Body of pancreas (tissue), 4 donors: ENCODE measurements at places on chromosomes 5 and 9. TPM values are rescaled to one million over a fixed set of nuclear protein-coding genes. Genes with fewer than 3 reads are reported as not detected.

The UNC5A gene
- 0.66 TPM for total RNA-seq

- no peak overlapping the region for H3K4me3 ChIP-seq
- no peaks in the 10 kb centered on the region for H3K36me3 ChIP-seq
- no peak for DNase-seq
- no peaks in the 10 kb centered on the region for H3K4me1 ChIP-seq
- H3K27me3 ChIP-seq: no peaks in the 10 kb centered on the region
Observed at GRCh38 chr5:174371600-174372094, 326.1 kb downstream of the NSG2 start.

DNA sequence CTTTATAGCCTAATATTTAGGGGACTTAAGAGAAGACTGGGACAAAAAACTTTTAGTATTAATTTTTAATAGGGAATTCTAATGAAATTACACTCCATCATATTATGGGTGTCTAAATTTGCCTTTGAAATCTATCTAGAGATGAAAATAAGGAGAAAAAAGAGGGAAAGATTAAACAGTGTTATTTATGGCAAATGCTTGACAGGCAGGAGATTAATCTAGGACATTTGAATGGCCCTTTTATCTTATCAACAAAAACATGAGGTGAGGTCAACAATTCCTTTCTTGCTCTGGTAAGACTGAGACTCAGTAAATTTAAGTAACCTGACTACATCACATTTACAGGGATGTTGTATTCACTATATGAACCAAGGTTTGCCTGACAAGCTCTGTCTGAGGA is 852.8 kb upstream of the CTNND2 start:
- no peaks in the 10 kb centered on the region for H3K4me1 ChIP-seq
- no peak for DNase-seq
- no peak overlapping the region for H3K27ac ChIP-seq

DNA sequence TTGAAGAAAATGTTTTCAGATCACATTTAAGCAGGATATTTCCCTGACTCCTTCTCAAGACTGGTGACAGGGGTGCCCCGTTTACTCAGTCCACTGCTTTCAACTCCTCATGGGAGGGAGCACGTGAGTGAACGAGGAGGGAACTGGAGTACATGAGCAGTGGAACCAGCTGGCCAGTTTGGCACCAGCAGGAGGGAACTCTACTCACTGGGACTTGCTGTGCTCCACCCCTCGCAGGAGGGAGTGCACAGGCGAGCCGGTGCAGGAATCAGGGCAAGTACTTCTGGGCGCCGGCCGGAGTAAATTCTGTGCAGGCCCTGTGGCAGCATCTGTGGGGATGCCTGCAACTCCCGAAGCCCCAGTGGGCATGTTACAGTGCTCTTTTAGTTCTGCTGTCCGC is 1941.1 kb upstream of the C9orf72 start:
- H3K27me3 ChIP-seq: no peaks in the 10 kb centered on the region
- no peak overlapping the region for H3K4me3 ChIP-seq
- no peak overlapping the region for H3K27ac ChIP-seq
- H3K4me1 ChIP-seq: no peaks in the 10 kb centered on the region

GRCh38 chr5:32712481-32713360 is 1.6 kb downstream of the NPR3 start:
- peaks cover 5% of the 10 kb centered on the region for H3K27me3 ChIP-seq
- H3K36me3 ChIP-seq: no peaks in the 10 kb centered on the region
- H3K27ac ChIP-seq: no peak overlapping the region
- no peak for DNase-seq
- peaks cover 29% of the 10 kb centered on the region for H3K4me1 ChIP-seq

The PCDHGC5 gene
- total RNA-seq: 2.0 TPM

GRCh38 chr9:27227192-27227591 is 69.8 kb downstream of the EQTN start:
- no peaks in the 10 kb centered on the region for H3K27me3 ChIP-seq
- DNase-seq: no peak
- no peak overlapping the region for H3K4me3 ChIP-seq

The IER5L gene
- 4.4 TPM for total RNA-seq

The PCDHB2 gene
- total RNA-seq: 2.0 TPM

GRCh38 chr9:78626971-78627370 is 330.0 kb downstream of the PSAT1 start:
- no peak for DNase-seq
- H3K27ac ChIP-seq: no peak overlapping the region
- no peaks in the 10 kb centered on the region for H3K36me3 ChIP-seq

GRCh38 chr5:85170183-85170582 is 785.5 kb upstream of the EDIL3 start:
- no peaks in the 10 kb centered on the region for H3K4me1 ChIP-seq
- H3K36me3 ChIP-seq: no peaks in the 10 kb centered on the region
- no peak overlapping the region for H3K27ac ChIP-seq
- no peaks in the 10 kb centered on the region for H3K27me3 ChIP-seq
- DNase-seq: no peak

DNA sequence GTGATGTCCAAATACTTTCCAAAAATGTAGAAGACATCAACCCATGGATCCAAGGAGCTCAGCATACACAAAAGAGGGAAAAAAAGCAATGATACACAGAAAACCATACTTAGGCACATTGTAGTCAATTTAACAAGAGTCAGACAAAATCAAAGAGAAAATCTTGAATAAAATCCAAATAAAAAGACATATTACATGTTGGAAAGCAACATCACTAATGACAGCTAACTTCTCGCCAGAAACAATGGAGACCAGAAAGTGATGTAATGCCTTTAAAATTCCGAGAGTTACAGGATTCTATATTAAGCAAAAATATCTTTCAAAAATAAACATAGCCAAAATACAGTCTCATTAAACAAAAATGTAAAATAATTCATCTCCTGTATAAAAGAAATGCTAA is 79.8 kb upstream of the SLCO4C1 start:
- H3K4me3 ChIP-seq: no peak overlapping the region
- no peak for DNase-seq
- no peaks in the 10 kb centered on the region for H3K27me3 ChIP-seq
- H3K4me1 ChIP-seq: no peaks in the 10 kb centered on the region
- H3K27ac ChIP-seq: no peak overlapping the region

GRCh38 chr9:693201-694091 is 148.1 kb upstream of the DMRT1 start:
- peaks cover 16% of the 10 kb centered on the region for H3K4me1 ChIP-seq
- peak overlapping the region; percentile 81 for H3K27ac ChIP-seq
- H3K36me3 ChIP-seq: no peaks in the 10 kb centered on the region
- H3K4me3 ChIP-seq: no peak overlapping the region
- peak; percentile 42 for DNase-seq
- H3K27me3 ChIP-seq: no peaks in the 10 kb centered on the region

GRCh38 chr5:78908173-78909061 is 76.7 kb downstream of the ARSB start:
- no peak overlapping the region for H3K4me3 ChIP-seq
- H3K27ac ChIP-seq: peak overlapping the region; percentile 81
- H3K27me3 ChIP-seq: no peaks in the 10 kb centered on the region
- H3K36me3 ChIP-seq: no peaks in the 10 kb centered on the region
- peak; percentile 81 for DNase-seq
- H3K4me1 ChIP-seq: peaks cover 74% of the 10 kb centered on the region

DNA sequence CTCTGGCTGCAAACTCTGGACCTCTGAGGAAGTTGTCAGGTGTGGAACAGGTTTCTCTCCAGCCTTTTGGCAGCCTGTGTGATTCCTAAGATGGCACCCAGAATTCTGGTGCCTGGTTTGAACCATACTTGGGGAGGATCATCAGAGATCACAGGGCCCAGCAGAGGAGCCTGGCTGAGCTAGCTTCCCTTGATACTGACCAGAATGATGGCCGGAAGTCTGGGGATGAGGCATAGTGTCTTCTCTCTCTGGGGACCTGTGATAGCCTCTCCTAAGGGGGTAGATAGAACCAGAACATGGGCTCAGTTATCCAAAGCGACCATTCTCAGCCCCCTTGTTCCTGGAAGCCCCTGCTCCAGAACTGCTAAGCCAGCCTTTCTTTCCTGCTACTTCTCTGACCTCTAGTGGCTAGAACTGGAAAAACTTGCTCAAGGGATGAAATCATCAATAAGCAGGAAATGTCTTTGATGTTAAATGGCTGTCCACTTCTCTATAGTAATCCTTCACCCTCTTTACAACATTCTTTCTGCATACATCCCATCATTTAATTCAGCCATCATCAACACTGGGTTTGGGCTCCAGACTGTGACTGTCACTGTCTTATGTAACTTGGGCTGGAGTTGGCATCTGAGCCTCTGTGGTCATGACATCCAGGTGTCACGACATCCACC is 55.1 kb downstream of the C9orf152 start:
- no peak overlapping the region for H3K4me3 ChIP-seq
- H3K27me3 ChIP-seq: no peaks in the 10 kb centered on the region
- peaks cover 5% of the 10 kb centered on the region for H3K4me1 ChIP-seq
- no peaks in the 10 kb centered on the region for H3K36me3 ChIP-seq
- H3K27ac ChIP-seq: no peak overlapping the region

DNA sequence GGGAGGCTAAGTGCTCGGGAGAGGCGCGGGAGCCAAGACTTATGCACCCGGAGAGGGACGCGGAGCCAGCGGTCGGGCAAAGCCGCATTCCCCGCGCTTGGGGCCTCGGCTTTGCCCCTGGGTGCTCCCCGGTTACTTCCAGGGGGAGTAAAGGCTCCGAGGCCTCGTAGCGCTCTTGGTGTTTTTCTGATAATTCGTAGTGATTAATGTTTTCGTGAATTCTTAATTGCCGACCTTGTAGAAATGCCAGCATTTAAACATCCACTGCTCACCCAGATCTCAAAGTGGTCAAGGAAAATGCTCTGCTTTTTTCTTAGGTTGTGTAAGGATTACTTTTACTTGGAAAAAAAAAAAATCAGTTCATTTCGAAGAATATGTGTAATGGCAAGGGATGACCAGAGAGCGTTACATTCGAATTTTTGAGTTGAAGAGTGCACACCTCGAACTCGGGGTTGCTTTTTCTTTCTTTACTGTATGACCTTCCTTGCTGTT is 654 bp upstream of the TUT7 start:
- no peak for DNase-seq
- H3K4me3 ChIP-seq: peak overlapping the region; percentile 19
- H3K36me3 ChIP-seq: no peaks in the 10 kb centered on the region
- peak overlapping the region; percentile 99 for H3K27ac ChIP-seq
- H3K4me1 ChIP-seq: peaks cover 38% of the 10 kb centered on the region
- H3K27me3 ChIP-seq: no peaks in the 10 kb centered on the region

The PPP3R2 gene
- not detected for total RNA-seq

The SPATA31C1 gene
- total RNA-seq: not detected

The MAP1B gene
- 69.9 TPM for total RNA-seq

The RAI14 gene
- total RNA-seq: 27.5 TPM

The ENTPD8 gene
- total RNA-seq: 2.3 TPM

DNA sequence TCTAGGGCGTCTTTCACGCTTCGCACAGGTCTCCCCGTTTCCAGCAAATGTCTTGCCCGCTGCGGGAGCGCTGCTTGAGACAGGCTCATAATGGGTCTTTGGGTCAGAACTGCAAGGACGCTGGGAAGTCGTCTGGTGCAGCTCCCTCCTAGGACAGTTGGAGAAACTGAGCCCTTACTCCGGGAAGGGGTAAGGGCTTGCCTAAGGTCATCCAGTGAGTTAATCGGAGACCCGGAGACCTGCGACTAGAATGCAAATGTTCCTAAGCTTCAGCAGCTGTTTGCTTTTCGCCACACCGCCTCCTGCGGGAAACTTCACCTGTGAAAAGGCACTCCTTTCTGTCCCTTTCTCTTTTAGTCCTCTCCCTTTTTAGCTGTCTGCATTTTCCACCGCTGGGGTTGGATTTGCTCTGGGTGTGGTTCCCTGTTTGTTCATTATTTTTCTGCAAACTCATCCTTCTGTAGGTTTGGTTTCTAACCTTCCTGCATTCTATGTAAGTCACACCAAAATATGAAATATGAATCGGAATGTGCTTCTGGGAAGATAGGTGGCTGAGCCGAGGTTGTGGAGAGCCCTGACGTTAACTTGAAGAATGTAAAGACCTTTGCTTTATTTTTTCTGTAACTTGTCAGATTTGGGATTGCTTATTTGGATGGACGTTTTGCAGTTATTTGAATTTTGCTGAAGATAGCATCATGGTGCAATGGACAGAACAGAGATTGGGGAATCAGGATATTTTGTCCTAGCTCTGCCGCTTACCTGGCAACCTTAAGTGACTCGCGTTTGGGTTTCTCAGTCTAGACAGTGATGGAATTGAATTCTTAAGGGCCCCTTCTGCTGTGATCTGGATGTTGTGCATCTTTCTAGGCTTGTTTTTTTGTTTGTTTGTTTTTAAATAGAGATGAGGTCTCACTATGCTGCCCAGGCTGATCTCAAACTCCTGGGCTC is 909 bp downstream of the SLC36A1 start:
- H3K4me3 ChIP-seq: peak overlapping the region; percentile 77
- peak; percentile 35 for DNase-seq
- H3K27me3 ChIP-seq: no peaks in the 10 kb centered on the region
- peak overlapping the region; percentile 42 for H3K27ac ChIP-seq
- peaks cover 9% of the 10 kb centered on the region for H3K4me1 ChIP-seq

DNA sequence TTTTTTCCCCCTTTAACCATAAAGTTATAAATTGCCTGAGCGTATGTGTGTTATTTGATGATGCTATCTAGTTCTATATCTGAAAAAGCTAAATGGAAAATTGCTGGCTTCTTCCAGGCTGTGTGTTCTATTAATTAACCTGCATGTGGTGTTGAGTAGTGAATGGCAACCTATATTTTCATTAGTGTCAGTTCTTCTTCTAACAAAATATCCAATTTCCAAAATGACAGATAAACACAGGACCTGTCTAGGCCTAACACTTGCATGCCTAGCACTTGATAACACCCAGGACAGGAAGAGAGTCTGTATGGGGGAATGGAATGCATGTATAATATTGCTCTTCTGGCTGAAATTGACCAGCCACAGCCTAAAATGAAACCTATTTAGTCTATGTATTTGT is 91.7 kb downstream of the CD180 start:
- no peak for DNase-seq
- no peak overlapping the region for H3K27ac ChIP-seq
- peaks cover 8% of the 10 kb centered on the region for H3K4me1 ChIP-seq

DNA sequence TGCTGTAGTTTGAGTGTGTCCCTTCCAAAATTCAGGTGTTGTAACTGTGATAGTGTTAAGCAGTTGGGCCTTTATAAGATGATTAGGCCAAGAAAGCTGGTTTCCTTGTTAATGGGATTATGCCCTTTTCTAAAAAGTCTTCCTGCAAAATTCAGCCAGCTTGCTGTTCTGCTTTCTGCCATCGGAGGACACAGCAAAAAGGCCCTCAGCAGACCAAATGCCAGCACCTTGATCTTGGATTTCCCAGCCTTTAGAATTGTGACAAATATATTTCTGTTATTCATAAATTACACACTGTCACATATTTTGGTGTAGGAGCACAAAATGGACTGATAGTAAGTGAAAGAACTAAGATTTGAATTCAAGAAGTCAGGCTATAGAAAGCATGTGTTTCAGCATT is 203.2 kb downstream of the IZUMO3 start:
- DNase-seq: no peak
- H3K4me3 ChIP-seq: no peak overlapping the region
- H3K27ac ChIP-seq: no peak overlapping the region
- H3K36me3 ChIP-seq: no peaks in the 10 kb centered on the region
- H3K27me3 ChIP-seq: no peaks in the 10 kb centered on the region

- no peak for DNase-seq
- H3K27ac ChIP-seq: no peak overlapping the region
- H3K4me3 ChIP-seq: no peak overlapping the region
- peaks cover 43% of the 10 kb centered on the region for H3K4me1 ChIP-seq
- H3K36me3 ChIP-seq: no peaks in the 10 kb centered on the region
Observed at GRCh38 chr5:180832638-180833068, 28.4 kb downstream of the ZFP62 start.

- H3K4me3 ChIP-seq: no peak overlapping the region
- DNase-seq: no peak
- H3K4me1 ChIP-seq: no peaks in the 10 kb centered on the region
- no peaks in the 10 kb centered on the region for H3K36me3 ChIP-seq
- H3K27ac ChIP-seq: no peak overlapping the region
- no peaks in the 10 kb centered on the region for H3K27me3 ChIP-seq
Observed at GRCh38 chr5:78090002-78090401, 204.5 kb downstream of the AP3B1 start.
